Psoas muscle (tissue), 8 donors: ENCODE measurements at places on chromosomes 11 and 22. TPM values are rescaled to one million over a fixed set of nuclear protein-coding genes. Genes with fewer than 3 reads are reported as not detected.
A peak's percentile ranks its signal among the peaks of the same experiment; 100 is the strongest.

Gene ROBO4
- 14.9 TPM for total RNA-seq

- no peak overlapping the region for H3K4me3 ChIP-seq
- H3K36me3 ChIP-seq = no peaks in the 10 kb centered on the region
- DNase-seq = no peak
- H3K27me3 ChIP-seq = no peaks in the 10 kb centered on the region
Measured at GRCh38 chr11:79189601-79190000, 251.2 kb downstream of the TENM4 start.

Gene TTC36
- 0.59 TPM for total RNA-seq

Gene TREH
- total RNA-seq = not detected

- no peak for DNase-seq
- no peaks in the 10 kb centered on the region for H3K36me3 ChIP-seq
- no peak overlapping the region for H3K27ac ChIP-seq
- peaks cover 13% of the 10 kb centered on the region for H3K4me1 ChIP-seq
- H3K4me3 ChIP-seq = no peak overlapping the region
- no peaks in the 10 kb centered on the region for H3K27me3 ChIP-seq
Measured at GRCh38 chr11:47987781-47988180, 7.4 kb downstream of the PTPRJ start.

DNA sequence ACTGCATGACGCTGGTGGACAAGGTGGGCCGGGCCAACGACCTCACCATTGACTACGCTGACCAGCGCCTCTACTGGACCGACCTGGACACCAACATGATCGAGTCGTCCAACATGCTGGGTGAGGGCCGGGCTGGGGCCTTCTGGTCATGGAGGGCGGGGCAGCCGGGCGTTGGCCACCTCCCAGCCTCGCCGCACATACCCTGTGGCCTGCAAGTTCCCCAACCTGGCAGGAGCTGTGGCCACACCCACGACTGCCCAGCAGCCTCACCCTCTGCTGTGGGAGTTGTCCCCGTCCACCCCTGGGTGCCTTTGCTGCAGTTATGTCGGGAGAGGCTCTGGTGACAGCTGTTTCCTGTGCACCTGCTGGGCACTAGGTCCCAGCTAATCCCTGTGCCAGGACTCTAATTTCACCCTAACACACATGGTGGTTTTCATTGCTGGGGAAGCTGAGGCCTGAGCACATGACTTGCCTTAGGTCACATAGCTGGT is 49.0 kb upstream of the PPP6R3 start:
- H3K4me3 ChIP-seq = no peak overlapping the region
- peak overlapping the region; percentile 82 for H3K27ac ChIP-seq
- DNase-seq = peak; percentile 92
- H3K36me3 ChIP-seq = no peaks in the 10 kb centered on the region
- peaks cover 22% of the 10 kb centered on the region for H3K4me1 ChIP-seq

GRCh38 chr11:93613231-93613831 is 48.2 kb upstream of the CEP295 start:
- H3K36me3 ChIP-seq = no peaks in the 10 kb centered on the region
- H3K4me3 ChIP-seq = no peak overlapping the region

Gene CFAP300
- total RNA-seq = not detected

Gene OR5B21
- not detected for total RNA-seq

- H3K27me3 ChIP-seq = no peaks in the 10 kb centered on the region
- H3K4me1 ChIP-seq = no peaks in the 10 kb centered on the region
- H3K36me3 ChIP-seq = no peaks in the 10 kb centered on the region
- no peak for DNase-seq
- H3K4me3 ChIP-seq = no peak overlapping the region
- H3K27ac ChIP-seq = no peak overlapping the region
Measured at GRCh38 chr22:32546935-32547334, 72.3 kb downstream of the FBXO7 start.

DNA sequence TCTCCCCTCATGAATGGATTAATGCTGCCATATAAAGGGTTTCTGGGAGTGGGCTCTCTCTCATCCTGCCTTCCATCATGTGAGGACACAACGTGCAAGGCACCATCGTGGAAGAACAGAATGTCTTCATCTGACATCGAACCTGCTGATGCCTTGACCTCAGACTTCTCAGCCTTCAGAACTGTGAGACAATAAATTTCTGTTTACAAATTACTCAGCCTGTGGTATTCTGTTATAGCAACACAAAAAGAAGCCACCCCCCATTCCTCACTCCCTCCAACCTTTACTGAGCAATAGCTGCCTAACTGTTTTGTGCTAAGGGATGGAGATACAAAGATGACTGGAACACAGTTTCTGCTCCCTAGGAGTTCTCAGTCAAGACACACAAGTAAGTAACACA is 106.1 kb upstream of the PLET1 start:
- H3K4me3 ChIP-seq = no peak overlapping the region
- H3K4me1 ChIP-seq = no peaks in the 10 kb centered on the region
- H3K36me3 ChIP-seq = no peaks in the 10 kb centered on the region
- no peak overlapping the region for H3K27ac ChIP-seq

DNA sequence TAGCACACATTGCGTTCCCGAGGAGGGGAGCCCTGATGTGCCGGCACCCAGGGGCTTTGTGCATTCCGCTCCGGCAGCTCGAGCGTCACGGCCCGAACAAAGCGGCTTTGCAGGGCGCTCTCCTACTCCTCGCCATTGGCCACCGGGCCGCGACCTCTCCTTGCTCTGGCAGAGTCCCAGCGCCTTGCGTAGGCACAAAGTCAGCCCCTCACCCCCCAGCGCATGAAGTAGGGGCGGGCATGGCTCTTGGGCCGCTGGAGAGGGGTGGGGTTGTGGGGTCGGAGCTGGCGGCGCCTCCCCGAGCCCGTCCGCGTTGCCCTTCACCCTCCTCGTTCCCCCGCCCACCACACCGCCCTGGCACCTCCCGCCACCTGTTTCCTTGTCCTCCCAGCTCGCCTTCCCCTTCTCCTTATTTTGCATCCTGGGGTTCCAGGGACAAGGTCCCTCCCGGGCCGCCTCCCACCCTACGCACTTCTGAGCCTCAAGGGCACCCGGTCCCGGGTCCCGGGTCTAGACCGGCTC is 753 bp upstream of the PPARA start:
- peak; percentile 84 for DNase-seq
- no peaks in the 10 kb centered on the region for H3K27me3 ChIP-seq
- H3K4me1 ChIP-seq = peaks cover 45% of the 10 kb centered on the region
- H3K27ac ChIP-seq = peak overlapping the region; percentile 93
- H3K4me3 ChIP-seq = peak overlapping the region; percentile 94
